Fibroblast of lung (primary cell): ENCODE measurements at places on chromosomes 7 and 10.

DNA sequence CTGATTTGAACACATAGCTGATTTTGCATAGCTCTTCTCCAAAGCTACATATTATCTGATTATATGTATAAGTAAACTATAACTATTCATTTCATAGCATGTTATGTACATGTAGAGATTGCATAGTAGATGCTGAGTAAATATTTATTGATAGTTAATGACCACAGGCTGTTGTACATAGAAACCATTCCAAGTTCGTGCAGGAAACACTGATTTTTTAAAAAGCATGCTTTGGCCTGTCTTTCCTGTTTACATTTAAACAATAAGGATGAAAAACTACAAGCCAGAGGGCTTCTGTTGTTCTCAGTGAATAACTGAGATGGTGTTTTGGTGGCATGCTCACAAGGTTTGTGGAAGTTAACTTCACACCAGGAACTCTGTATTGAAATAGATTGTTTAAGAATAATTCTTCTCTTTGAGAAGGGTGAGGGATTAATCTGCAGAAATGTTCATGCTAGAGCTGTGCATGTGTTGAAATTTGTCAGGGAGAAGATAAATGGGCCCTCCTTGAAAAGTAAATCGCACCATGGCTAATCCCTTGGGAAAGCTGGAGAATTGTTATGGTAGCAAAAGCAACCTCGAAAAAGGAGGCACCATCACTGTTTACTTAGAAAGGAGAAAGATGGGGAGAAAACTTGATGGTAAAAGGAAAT lies 120.2 kb upstream of the SP8 start:
- no peak for DNase-seq

DNA sequence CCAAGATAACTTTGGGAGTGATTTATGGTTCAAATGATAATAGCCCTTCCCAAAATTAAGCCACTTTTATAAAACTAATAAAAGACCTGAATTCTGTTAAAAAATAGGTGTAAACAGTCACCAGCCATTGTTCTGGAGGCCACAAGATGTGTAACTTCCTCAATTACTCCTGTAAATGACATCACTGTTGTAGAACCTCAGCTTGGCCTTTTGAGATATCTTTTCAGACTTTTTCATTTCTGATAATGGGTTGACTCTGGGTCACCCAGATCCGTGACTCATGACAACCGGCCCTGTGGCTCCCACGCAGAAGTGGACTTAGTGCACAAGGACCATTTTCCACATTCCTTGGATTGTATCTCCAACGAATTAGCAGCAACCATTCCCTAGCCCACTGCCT lies 106.6 kb downstream of the DKK1 start:
- peak; percentile 74 for DNase-seq

DNA sequence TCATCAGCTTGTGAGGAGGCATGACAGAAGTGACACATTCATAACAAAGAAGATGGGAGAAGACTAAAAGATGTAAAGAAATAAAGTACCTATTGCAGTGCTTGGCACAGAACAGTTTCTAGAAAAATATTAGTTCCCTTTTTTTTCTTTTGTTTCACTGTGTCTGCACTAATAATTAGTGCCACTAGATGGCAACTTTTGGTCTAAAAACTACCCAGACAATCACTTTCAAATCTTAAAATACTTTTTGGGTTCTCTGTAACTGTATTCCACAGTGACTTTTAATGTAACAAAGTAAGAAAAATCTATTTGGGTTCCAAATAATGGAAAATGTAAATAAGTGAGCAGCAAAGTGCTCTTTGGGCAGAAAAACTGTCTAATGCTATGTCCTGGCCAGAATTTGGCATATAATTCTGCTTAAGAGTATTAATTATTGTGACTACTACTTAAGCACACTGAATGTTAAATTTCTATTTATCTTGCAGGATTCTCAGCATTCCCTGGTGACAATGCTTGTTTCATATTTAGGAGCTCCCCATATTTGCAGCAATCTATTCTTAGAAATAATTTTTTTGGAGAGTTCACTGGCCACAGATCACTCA lies 134.8 kb upstream of the KIF5B start:
- peak; percentile 57 for DNase-seq

DNA sequence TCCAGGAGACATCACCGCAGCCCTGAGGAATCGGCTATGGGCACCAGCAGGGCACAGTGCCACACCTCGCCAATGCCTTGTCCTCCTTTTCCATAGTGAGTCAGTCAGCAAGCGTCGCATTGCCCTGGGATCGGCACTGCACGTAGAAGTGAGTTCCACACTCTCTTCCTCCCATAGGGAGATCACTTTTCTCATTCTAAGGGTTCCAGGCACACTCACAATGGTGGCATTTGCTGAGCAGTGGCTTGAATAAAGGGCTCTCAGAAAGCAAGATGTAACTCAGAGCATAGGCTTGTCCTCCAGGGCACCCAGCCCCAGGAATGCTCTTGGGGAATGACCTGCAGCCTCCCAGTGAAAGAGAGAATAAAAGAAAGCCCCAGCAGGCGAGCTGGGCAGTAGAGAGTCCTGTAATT lies 1.1 kb upstream of the VIM start:
- DNase-seq: no peak

DNA sequence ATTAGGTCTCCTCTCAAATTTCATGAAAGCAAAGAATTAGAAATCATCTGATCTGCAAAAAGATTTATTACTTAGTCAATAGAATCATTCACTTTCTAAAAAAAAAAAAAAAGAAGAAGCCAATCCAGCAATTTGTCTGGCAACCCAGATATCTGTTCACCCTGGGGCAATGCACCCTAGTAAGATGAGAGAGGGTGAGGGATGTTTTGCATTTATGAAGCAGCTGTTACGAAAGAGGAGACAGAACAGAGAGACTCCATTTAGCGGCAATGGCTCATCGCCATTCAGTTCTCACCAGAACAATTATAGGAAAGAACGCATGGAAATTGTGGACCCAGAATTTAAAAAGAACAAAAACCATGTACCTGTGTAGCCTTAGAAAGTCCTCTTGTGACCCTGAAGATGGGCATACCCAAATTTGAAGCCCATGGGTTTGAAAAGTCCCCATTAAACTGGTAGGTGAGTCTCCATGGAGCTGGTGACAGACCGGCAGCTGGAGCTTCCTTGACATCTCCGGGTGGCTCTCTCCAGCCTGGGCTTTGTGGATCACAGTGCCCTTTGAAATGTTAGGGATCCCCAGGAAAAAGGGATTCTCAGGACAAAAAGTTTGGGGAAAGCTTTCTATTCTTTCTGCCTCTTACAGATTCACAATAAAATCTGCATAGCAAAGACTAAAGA lies 45.5 kb upstream of the CCDC3 start:
- DNase-seq: no peak

DNA sequence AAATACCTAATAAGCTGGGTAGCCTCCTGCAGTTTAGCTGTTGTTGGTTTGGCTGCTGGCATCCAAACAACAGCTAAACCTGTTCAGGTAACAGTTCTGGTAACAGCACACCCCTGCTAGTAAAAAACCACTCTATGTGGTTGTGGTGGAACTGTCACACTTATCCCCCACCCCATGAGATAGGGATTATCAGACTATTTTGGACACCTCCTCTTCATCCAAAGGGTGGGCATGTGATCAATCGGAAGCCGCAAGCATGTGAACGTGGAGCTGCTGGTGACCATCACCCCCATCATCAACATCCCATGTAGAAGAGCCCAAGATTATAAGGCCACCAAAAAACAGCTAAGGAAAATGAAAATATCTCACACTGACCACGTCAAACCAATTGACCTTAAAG lies 2.5 kb downstream of the MTPAP start:
- no peak for DNase-seq

- DNase-seq: peak; percentile 86
These were observed 63.3 kb downstream of the NOC3L start for GRCh38 chr10:94299417-94299816.

DNA sequence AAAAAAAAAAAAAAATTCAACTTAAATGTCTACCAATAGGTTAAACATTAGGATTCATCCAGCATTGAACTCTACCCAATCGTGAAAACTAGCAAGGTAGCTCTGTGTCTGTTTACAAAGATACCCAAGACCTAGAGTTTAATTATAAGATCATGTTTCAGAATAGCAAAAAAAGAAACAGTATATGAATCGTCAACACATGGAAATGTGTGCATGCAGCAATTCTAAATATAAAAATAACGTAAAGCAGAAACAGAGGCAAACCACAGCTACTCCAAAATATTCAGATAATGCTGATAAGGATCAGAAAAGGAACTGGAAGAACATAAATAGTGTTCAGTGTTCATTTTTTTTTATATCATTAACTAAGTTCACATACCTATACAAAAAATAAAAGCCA lies 68.7 kb downstream of the AFAP1L2 start:
- no peak for DNase-seq
